ENCODE measurements at places on chromosomes 6 and 20.

- DNase-seq = no peak
Measured at GRCh38 chr6:7106215-7106751, 1.5 kb upstream of the RREB1 start.

DNA sequence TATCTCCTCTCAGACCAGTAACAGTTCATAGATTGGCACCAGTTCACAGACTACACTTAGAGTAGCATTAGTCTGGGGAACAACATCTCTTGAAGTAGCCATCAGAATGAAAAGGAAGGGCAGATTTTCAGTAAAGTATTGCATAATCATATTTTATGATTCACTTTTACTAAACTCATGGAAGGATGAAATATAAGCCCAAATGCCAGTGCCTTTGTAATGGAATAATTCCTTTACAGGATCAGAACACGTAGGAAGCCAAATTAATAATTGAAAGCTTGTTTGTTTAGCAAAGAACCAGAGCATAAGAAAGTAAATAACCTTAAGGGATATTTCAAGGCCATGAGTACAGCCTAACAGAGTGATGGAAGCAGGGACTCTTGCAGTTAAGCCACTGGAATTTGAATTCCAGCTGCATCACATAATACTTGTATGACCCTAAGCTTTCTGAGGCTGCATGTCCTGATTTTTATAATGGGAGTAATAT, 11.4 kb upstream of the LOC128125822 start:
- no peak for DNase-seq

GRCh38 chr6:149563928-149564325, 2.2 kb upstream of the GINM1 start:
- DNase-seq = no peak

DNA sequence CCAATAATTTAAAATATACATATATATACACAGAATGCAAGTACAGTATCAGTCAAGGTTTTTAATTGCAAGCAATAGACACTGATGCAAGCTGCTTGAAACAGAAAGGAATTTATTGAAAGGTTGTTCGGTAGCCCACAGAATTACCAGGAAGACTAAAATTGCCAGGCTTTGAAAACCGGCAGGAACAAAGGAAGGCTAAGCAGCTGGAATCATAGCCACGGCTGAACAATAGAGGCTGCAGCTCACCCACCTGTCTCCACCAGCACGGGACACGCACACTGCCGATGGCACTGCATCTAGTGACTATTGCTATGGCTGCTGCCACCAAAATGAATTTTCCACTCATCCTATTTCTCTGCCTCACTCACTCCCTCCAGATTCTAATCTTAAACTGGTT, 22.0 kb upstream of the L3MBTL3 start:
- DNase-seq = no peak

GRCh38 chr20:45433316-45433715, 17.4 kb downstream of the PIGT start:
- no peak for DNase-seq

- no peak for DNase-seq
Measured at GRCh38 chr6:43793875-43794242, 23.8 kb downstream of the VEGFA start.

DNA sequence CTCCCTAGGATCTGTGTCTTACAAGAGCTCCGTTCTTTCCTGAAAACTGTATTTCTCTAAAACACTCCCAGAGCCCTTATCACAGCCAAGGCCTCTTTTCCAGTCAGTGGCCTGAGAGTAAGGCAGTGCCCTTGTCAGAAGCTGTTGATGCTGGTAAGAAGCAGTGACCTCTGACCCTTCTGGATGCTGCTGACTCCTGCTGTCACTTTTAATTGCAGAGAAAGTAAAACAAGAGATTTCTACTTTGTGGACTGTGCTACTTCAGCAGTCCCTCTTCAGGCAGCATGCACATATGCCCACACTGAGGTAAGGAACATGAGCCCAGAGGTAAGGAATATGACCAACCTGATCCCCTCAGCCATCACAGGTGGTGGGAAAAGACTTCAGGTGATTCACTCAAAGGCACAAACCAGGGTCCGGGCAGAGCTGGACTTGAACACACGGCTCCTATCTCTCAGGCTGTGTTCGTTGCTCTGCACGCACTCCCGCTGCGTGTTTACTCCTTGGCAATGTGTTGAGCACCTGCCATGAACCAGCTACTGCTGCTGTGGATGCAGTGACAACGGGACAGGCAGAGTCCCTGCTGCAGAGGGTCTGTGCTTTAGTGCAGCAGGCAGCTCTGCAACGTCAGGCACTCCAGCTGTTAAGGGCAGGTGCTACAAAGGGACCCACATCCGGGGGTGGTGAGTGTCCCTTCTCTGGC, 201.9 kb upstream of the CST7 start:
- DNase-seq = no peak

GRCh38 chr20:25269057-25269832, 21.4 kb downstream of the PYGB start:
- DNase-seq = no peak

All from activated naive CD4-positive, alpha-beta T cell treated with Interleukin-2 at 50 U/mL for 16 hours (primary cell).